Right ventricle myocardium superior (tissue), 1 donor: ENCODE measurements at places on chromosomes 6 and 20. TPM values are rescaled to one million over a fixed set of nuclear protein-coding genes. Genes with fewer than 3 reads are reported as not detected.

DNA sequence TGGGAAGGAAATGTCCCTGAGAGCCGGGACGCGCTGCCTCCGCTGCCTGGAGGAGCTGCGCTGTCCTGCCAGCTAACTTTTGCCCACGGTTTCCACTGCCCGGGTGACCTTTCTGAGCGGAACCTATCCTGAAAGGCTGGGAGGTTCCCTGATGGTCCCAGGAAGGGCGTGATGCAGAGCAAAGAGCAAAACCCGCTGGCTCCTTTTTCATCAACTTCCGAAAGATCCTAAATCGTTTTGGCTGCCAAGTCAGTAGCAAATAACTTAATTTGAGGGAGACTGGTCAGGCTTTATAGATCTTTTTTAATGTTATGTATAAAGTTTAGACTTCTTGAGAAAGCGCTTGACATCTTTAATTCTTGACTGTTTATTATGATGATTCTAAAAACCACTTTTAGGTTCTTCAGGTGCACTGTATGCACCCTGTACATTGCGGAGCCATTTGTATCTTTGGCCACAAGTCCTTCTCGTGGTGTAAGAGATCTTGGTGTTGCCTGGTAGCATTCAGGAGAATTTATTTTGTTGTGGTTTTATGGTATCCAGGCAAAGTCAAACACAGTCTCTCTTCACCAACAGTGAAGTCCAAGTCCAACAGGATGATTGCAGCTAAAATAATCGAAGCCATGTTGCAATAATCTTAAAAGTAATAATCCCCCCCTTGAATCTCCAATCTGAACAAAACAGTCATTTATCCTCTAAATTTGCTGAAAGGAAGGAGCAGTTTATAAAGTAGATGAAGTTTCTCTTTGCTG is at the start of gene SYNE1:
Gene SYNE1 (minus strand): TSS at position 67 of the 752 bp plus-strand sequence. CDS start 9,031 bp downstream, outside the sequence.
- DNase-seq, result no peak

DNA sequence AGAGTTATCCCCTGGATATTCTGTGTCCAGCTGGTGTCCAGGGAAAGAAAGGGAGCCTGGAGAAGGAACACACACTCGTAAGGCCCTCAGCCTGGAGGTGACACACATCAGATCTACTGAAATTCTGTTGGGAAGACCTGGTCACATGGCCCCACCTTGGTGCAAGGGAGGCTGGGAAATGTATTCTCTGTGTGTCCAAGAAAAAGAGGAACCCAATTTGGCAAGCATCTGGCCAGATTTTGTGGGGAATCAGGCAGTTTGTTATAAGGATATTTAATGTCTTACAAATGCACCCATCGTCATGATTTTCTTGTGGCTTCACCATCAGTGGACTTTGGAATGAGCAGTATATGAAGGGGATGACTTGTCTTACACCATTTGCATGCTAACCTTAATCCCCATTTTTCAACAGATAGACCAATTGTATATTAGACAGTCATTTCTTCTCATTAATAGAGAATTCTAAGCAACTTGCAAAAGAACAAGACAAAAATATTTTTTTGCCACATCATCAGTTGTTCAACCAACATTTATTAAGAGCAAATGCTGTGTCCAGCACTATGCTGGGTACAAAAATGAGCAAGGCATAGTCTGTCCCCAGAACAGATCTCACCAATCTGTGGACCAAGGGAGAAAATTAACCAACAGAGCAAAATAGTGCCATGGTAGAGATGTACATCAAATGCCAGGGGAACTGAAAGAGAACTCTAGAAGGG is 59.7 kb downstream of the ISM1 start:
- no peak for DNase-seq

DNA sequence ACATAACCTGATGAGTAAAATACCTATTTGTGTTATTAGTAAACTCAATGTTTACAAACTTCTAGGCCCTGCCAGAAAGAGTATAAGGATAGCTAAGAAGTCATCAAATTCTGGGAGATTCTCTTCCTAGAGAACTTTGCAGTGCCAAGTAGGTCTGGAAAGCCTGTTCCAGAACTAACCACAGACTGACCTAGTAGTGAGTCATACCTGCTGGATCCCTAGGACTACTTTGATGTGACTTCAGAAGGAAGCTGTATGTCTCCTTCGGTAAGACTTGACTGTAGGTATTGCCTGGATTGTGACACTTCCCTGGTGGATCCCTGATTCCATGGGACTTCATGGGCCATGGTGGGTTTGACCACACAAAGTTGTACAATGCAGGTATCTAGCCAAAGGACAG is 131.7 kb downstream of the DNAH8 start:
- no peak for DNase-seq

- DNase-seq, result no peak
Measured at GRCh38 chr6:27091661-27092315, 155.7 kb upstream of the PRSS16 start.

The MCHR2 gene
- not detected for total RNA-seq

- no peak for DNase-seq
Measured at GRCh38 chr6:157270308-157270707, 53.0 kb downstream of the TMEM242 start.

The CDKN1A gene
- total RNA-seq, result 54.5 TPM

DNA sequence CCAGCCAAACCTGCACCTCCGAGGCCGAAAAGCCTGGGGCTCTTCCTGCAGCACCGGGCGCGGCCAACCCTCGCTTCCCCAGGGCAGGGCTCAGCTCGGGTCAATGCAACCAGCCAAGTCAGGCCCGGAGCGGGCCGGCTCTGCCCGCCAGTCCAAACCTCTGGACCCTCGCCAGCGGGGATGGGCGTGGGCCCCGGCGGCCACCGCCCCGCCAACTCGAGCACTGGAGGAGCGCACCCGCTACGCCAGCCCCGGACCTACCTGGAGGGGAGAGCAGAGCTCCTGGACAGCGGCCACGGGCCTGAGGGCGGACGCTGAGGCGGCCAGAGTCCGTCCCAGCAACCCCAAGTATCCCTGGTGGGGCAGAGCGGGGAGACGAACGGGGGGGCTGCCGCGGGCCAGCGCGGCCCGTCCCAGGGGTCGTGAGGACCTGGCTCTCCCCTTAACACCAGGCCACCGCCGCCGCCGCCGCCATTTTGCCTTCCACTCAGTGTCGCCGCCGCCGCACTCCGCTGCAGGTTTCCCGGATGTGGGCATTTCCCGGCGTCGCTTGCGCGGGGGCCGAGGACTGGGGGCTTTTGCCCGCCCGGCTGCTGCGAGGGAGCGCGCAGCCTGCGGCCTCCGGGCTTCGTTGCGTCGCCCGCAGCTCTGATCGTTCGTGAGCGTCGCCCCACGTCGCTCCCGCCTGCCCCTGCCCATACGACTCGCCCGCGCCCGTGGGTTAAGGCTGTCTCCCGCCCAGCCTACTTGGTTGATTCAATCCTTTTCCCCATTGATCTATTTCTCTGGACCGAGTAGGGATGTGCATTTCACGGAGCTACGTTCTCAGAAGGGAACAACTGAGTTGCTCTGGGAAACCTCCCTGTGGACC is at the start of gene LATS1:
Gene LATS1 (minus strand): TSS at position 514 of the 871 bp plus-strand sequence. CDS start 15,975 bp downstream, outside the sequence.
- peak; percentile 95 for DNase-seq

DNA sequence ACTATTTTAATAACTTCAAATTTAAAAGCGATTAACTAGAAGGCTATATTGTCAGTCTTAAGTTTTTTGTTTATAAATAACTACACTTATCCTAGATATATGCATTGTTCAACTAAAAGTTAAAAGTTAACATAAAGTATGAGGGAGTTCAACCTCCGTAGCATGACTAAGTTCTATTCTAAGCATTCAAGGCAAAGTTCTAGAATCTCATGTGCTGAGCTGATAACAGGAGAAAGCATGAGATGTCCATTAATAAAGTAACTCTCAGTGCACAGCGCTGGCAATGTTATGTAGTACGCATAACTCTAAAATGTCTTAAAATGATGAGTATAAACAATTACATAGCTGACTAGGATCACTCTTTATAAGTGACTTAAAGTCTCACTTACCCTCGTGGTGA is 264.8 kb downstream of the RNGTT start:
- DNase-seq, result no peak

DNA sequence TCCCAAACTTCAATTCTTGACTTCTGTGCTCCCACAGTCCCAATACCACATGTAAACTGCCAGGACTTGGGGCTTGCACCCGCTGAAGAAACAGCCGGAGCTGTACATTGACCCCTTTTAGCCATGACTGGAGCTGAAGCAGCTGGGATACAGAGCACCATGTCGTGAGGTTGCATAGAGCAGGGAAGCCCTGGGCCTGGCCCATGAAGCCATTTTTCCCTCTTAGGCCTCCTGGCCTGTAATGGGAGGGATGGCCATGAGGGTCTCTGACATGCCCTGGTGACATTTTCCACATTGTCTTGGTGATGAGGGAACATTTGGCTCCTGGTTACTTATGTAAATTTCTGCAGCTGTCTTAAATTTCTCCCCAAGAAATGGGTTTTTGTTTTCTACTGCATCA is 9.8 kb downstream of the RHAG start:
- DNase-seq, result no peak

DNA sequence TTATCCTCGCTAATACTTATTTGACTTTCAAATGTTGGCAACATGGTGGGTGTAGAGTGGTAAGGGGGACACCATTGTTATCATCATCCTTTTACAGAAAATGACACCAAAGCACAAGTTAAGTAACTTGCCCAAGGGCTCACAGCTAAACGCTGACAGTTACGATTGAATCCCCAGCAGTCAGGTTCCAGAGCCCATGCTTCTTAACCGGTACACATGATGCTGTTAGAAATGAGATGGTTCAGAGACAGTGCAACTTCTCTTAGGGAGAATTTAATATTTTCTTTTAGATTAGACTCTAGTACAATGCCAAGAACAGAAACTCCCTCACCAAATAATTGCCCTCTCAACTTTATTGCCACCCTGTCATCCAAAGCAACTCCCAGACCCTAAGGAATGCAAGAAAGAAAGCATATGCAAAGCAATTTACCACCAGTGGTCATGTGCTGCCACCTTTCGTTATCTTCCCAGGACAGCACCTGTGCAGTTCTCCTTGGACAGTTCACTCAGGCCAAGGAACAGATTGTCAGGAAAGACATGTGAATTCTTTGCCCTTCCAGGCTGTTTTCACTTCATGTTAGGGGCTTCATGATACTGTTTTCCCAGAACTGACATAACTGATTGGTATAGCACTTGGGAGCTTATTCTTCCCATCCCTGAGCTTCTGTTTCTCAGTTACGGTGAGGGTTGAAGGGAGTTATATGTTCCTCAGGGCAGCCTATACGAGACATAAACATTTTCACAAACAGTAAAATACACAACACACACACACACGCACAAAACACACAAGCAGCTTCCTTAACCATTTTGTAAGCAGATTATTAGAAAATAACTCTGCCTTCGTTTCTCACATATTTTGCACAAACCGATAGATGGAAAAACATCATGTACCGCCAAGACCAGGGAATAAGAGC is 5.1 kb downstream of the HLA-DMA start:
- no peak for DNase-seq

DNA sequence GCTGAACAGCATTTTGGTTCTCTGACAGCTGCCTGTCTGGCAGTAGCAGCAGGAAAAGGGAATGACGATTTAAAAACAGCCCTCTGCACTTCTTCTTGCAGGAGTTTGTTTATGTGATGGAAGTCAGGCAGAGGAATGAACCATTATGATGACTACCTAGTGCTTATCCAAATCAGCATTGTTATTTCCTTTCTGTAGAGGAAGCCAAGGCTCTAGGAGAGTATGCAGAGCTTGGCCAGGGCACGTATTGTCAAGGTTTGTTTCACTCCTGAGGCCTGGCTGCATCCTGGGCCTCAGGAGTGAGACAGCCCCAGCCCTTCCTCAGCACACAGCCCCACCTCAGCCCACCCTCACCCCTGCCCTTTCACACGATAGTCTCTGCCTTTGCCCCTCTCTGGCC is 68.5 kb downstream of the FAM229B start:
- no peak for DNase-seq

DNA sequence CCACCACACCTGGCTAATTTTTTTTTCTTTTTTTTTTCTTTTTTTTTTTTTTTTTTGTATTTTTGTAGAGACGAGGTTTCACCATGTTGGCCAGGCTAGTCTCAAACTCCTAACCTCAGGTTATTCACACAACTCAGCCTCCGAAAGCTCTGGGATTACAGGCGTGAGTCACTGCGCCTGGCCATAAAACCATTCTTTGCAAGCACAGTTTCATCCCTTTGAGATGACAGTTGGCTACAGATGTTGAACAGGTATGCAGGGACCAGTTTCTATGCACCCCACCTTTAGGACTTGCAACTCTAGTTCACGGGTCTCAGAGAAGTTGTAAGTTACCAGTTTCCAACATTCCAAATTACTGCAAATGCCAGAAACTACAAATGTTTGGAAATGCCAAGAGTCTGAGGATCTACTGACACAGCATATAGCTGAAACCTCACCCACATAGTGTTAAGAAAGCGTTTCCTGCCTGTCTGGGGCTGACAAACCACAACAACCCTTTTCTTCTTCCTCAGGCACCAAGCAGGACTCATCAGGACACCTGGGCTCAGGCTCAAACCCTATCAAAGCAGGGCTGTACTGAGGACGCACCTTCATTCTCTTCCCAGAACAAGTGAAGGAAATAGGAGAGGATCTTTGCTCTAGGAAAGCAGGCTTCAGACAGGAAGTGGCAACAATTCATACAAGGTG is 22.9 kb downstream of the ARHGAP18 start:
- DNase-seq, result no peak

GRCh38 chr6:12595161-12595811 is 121.3 kb upstream of the PHACTR1 start:
- DNase-seq, result no peak

DNA sequence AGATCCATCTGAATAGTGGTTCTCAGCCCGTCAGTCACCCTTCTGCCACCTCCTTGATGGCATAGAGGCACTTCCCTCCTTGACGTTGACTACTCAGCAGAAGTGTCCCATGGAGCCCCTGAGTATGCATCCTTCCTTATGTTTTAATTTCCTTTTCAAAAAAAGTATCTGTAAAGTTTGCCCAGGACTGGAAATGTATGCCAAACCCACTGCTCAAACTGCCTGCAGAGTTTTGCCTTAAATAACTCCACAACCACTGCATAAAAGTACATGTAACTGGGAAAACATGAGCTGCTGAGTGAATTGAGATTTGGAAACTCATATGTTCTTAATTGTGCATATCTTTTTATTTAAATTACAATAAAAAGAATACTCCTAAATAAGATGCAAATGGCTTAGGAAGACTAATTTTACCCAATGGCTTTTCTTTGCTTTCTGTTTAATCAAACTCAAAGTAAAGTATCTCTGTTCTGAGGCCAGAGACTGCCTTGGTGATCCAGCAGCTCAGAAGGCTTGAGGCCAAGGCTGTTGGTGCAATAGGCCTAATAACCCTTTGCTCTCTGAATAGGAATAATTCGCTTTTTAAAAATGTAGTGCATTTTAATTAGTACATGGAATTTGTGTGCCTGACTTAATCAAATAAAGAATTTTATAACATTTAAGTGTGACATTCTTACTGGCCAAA is 90.4 kb downstream of the FNDC1 start:
- DNase-seq, result no peak

- no peak for DNase-seq
Measured at GRCh38 chr6:30793521-30794194, 49.3 kb upstream of the IER3 start.

GRCh38 chr6:166527849-166528248 is 58.6 kb downstream of the RAMACL start:
- DNase-seq, result no peak

The CTSA gene
- 113 TPM for total RNA-seq

- no peak for DNase-seq
Measured at GRCh38 chr6:54813892-54814291, 32.7 kb upstream of the FAM83B start.

The LZTS3 gene
- 18.3 TPM for total RNA-seq

- no peak for DNase-seq
Measured at GRCh38 chr6:25103603-25104002, 167.8 kb upstream of the RIPOR2 start.
